ENCODE measurements at places on chromosomes 3 and 15.

DNA sequence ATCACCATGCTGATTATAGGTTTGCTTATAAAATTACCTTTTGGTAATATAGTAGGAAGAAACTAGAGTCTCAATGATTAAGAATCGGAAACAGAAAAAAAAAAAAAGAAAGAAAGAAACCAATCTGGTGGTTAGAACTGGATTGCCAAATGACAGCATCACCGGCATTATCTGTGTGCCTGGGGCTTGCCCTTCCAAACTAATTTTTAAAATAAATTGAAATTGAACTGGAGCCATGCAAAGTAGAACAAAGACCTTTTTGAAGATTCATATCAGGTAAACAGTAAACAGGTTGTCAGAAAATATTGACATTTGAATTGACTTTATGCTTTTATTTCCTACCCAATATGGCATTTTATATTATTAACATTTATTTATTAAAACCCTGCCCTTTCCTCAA lies 11.2 kb upstream of the CPB1 start:
- no peak for DNase-seq

DNA sequence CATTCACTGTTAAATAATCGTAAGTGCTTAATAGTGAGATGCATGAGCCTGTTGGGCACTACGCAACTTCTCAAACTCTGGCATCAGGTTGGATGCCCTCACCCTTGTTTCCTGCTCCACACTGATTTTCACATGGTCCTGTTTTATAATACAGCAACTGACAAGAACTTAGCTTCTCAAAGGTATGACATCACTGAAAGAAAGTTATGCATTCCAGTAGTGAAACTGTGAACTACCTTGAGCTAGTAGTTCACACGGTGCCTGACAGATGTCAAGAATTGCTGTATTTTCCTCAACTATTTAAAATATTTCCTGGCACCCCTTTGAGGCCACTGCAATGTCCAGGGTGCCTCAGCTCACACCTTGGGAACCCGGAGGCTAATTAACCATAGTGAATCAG lies 327.5 kb downstream of the RORA start:
- DNase-seq: no peak

DNA sequence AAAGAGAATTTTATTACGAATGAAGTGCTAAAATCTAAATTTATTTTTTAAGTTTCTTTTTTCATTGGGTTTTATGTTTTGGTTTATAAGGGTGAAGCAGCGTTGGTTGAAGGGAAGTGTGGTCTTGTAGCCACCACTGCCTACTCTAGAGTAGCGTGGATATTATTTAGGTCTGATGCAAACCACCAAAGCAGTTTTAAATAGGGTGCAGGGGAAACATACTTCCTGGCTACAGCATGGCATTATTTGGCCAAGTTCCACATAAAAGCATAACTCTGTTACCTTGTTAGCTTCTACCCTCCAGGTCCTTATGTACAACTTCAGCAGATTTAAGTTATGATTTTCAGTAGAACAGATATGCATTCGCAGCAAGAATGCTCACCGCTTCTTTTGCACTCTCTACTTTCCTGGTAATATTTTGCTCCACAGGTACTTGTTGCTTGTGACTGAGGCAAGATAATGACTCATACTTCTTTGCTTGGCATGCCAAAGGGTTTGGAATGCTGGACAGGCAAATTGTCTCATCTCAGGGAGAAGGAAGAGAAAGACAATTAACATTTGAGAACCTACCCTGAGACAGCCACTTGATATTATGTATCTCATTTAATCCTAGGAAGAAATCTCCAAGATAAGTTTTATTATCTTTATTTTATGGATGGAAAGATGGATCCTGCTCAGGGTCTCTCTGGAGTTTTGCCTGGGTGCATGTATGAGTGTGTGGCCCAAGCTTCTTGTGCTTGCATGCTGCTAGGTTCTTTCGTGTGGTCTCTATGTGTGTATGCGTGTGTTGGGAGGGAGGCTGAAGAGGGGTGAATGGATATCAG lies 5.4 kb downstream of the TGFBR2 start:
- no peak for DNase-seq

- no peak for DNase-seq
Observed at GRCh38 chr3:169218314-169218983, 445.1 kb downstream of the MECOM start.

DNA sequence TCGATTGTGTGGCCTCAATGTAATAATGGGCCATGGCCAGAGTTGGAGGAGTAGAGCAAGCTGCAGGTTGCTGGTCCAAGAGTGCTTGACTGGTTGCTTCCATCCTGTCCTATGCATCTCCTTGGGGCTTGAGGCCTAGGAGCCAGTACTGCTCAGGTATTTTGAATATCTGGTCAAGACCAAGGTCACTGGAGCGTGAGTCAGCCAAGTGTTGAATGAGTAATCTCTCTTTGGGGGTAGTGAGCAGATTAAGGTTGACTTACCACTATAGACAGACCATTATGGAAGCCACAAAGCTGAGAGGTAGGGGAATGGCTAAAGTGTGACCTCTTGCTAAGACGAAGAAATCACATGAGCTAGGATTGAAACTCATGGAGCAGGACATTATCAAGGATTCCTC lies 9.4 kb upstream of the PARP6 start:
- no peak for DNase-seq

All from stimulated activated CD8-positive, alpha-beta memory T cell treated with anti-CD3 and anti-CD28 coated beads, Interleukin-12 subunit alpha, Interleukin-12 subunit beta, amount 100 ng/mL, for 4 hours (primary cell).